ENCODE measurements at places on chromosomes 6 and 20. TPM values are rescaled to one million over a fixed set of nuclear protein-coding genes. Genes with fewer than 3 reads are reported as not detected.
A peak's percentile ranks its signal among the peaks of the same experiment; 100 is the strongest.

DNA sequence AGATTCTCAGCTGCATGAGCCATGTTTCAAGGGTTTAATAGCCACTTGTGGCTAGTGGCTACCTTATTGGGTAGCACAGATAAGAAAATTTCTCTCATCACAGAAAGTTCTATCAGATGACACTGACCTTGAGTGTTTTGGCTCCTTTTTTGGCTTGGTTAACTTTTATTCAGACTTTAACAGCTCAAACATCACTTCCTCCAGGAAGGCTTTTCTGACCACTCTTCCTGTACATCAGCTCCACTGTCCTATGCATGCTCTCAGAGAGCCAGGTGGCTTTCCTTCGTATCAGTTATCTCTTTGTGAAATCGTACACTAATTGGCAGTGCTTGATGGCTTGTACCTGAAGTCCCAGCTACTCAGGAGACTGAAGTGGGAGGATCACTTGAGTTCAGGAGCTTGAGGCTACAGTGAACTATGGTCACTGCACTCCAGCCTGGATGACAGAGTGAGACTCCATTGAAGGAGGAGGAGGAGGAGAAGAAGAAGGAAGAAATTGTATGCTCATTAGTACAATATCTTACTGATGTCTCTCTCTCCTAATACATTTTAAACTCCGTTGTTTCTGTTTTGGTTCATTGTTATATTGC, 10.7 kb downstream of the MAFB start:
- DNase-seq: no peak

GRCh38 chr6:51199105-51199552, 380.5 kb downstream of the TFAP2B start:
- no peak for DNase-seq

The MLIP gene
- total RNA-seq: not detected

GRCh38 chr6:27873021-27873940, 38.9 kb downstream of the OR2B2 start:
- DNase-seq: peak; percentile 68

DNA sequence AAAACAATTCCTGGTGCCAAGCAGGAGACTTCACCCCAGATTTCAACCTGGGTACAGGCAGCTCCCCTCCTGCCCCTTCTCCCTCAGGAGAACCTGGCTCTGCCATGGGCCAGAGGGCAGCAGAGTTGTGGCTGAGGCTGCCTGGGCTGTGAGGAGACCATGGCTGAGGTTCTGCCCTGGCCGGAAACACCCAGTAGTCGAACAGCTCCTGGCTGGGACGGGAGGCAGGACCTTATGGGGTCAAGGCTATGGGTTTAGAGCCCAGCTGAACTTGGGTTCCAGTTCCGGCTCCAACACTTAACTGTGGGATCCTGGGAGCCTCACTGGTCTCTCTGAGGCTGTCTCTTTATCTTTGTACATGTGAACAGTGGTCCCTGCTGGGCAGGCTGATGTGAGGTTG, 8.5 kb downstream of the C6orf132 start:
- no peak for DNase-seq

The TXNDC5 gene
- total RNA-seq: 52.7 TPM

GRCh38 chr20:20267685-20268370, 100.1 kb upstream of the INSM1 start:
- no peak for DNase-seq

DNA sequence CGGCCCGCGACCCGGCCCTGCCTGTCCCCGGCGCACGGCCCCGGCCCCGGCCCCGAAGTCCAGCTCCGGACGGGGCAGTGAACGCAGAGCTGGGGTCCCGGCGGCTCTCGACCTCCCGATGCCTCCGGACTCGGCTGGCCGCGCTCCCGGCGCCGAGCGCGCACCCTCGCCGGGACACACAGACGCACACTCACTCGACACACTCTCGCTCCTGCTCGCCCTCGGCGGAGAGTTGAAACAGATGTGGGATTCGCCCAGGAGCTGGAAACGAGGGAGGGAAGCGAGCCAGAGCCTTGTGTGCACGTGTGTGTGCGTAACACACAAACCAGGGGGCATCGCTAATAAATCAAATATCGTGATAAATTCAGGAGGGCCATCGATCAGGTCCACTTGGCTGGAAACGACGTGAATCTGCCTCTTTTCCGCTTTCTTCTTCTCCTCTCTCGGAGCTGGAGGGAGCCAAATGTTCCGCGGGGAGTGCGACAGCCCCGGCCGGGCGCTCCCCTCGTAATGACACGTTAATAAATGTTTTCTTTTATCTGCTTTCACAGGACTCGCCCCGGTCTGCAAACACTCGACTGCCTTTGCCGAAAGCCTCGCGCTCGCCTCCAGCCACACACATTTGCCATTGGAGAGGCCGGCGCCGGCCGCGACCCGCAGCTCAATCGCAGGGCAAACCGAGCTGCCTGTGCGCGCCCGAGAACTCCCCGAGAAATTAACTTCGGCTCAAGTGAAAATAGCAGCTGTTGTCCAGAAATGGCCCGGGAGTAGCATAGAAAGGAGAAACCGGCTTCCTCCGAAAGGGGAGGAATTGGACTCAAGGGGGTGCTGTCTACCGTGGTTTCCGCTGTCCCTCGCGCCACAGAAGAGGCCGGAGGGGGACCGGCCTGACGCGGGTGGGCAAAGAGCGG, 828 bp upstream of the SULF2 start:
- DNase-seq: peak; percentile 94
